AG10803 (cell line): ENCODE measurements at places on chromosomes 13 and 19.

GRCh38 chr19:39224910-39225309 is 19.9 kb downstream of the IFNL3 start:
- no peak for DNase-seq

GRCh38 chr19:19602713-19603324 is 15.7 kb downstream of the PBX4 start:
- no peak for DNase-seq

DNA sequence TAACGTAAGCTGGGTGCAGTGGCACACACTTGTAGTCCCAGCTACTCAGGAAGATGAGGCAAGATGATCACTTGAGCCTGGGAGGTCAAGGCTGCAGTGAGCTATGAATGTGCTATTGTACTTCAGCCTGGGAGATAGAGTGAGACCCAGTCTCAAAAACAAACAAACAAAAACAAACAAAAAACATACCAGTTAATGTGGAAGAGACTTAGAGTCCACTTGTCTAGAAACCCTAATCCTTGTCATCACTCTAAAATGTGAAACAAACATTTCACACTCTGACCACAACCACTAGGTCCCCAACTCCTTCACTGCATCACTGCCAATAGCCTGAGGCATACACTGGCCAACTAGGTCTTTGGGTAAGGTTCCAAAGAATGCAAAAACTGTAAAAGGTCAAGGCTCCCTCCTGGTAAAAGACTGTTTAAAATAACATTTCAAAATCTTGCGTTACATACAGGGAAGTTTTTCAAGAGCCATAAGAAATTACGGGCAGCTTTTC is 28.6 kb upstream of the CYP2B6 start:
- DNase-seq, result peak; percentile 16

DNA sequence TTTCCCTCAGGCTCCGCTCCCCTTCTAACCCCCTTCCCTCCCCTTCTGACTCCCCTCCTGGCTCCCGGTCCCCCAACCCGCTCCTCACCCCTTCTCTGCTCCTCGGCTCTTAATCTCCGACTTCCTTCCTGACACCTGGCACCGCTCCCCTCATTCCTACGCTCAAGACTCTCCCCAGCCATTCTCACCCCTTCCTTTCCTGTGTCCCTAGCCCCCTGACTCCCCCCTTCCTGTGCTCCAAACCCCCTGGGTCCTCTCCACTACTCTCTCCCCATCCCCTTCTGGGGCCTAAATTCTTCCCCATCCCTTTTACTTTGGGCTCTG is 658 bp downstream of the CLPP start:
- no peak for DNase-seq

DNA sequence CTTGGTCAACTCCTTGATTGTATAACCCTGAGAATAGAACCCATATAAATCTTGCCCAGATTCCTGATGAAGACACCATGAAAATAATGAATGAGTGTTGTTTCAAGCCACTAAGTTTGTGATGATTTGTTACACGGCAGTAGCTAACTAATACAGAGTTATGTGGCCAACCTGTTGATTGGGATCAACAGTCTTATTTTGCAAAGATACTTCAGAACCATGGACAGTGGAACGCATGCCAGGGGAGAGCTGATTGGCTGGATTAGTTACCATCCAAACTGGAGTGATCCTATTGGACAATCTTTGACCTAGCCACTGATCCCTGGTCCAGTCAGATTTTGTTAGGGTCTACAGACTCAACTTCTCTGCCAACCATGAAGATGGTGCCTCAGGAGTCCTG is 26.6 kb downstream of the CD70 start:
- no peak for DNase-seq

DNA sequence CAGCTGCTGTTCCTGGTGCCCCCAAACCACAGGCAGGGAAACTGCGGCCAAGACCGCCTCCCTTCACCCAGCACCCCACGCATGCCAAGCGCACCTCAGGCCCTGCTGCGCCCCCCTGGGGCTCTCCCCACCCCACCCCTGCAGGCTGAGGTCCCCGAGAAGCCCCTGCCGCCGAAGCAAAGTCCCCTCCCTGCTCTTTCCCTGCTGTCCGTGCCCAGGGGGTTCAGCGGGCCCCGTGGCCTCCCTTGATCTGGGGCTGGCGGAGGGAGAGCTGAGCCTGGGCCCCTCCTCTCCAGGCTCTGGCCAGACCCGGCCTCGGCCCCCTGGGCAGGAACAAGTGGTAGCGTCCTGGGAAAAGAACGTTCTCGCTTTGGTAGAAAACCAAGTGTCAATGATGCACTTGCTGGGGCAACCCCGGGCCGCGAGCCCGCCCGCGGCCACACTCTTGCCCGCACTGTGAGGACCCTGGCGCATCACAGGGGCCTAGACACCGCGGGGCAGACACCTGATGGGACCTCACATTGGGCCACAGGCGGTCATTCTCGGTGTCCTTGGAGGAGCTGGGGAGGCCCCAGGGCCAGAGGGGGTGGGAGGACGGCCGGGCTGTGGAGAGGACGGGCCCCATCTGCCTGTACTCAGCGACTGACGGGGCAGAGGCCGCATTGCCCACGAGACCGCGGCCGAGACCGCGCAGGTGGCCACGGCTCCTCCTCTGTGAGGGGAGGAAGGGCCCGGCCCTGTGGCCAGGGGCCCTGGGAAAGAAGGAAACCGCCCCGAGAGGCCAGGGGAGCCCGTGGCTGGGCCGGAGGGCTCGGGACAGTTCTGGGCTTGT is 29.0 kb downstream of the GPX4 start:
- DNase-seq, result no peak

GRCh38 chr19:29247471-29247870 is 34.5 kb upstream of the UQCRFS1 start:
- DNase-seq, result no peak

DNA sequence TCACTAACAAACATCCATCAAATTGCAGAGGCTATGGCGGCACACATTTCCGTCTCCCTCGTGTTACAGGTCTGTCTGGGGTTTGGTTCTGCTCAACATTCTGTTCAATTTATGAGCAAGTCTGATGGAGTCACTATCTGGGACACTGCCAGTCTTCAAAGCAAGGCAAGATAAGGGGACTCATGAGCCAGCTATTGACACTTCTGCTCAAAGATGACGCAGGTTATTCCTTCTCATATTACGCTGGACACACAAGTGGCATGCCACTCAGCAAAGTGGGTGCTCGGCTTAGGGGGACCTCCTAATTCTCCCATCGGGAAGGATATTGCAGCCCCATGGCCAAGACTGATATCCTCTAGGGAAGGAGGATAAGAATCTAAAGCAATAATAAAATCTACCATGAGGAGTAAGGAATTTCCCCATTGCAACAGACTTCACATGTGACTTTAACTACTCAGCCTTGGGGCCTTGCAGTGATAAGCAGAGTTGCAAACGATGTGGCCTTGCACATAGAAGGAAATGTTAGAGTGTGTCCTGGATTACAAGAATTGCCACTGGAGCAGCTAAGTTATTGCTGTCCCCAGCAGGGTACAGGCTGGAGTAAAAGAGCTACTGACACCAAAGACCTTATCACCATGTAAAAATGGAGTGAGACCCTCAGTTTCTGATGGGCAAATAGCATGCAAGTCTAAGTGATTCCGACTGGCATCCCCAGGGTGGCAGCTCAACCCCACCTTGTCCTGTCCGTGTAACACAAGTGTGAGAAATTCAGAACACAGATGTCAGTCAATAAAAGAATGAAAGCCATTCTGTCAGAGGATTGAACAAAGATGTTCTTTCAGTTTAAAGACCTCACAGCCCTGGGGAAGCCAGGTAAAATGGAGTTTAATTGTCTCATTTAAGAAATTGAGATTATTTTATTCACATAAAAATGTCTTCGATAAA is 306.1 kb downstream of the IRS2 start:
- DNase-seq, result peak; percentile 51

DNA sequence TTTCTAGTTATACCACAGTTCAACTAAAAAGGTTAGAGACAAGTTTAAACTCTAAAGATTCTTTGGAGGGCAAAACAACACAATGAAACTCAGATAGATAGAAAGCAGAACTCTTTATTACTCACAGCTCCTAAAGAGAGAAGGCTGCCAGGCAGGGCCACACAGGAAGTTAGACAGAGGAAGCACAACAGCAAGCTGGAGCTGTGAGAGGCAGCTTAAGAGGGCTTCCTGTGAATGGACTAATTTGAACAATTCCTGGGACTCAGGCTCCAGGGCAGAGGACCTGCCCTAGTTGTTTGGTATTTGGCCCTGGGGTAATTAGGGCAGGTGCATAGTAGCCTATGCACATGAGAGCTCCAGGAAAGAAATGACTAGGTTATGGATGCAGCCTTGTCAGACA is 803.6 kb downstream of the DIAPH3 start:
- no peak for DNase-seq

GRCh38 chr19:35929876-35930275 is 6.3 kb upstream of the LRFN3 start:
- no peak for DNase-seq

DNA sequence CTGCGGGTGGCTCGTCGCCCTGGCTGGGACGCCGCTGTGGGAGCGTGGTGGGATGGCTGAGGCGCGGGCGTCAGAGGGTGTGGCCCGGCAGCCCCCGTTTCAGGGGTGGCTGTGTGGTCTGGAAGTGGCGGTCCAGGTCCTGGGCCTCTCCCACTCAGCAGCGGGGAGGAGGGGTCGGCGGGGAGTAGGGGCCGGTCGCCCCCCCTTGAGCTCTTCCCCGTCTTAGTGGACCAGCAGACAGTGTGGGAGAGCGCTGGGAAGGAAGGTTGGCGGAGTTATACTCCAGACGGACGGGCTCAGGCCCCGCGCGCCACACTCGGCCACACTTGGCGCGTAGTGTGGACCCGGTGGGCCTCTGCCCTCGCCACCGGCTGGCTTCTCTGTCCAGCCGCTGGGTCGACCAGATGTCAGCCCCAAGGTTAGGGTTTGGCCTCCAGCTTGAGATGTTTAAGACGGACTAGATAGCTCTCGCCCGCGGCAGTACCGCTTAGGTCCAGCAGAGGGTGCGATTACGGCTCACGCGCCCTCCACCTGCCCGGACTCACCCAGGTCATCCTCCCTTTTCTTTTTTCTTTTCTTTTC is 21.7 kb upstream of the ZNF429 start:
- DNase-seq, result peak; percentile 10

DNA sequence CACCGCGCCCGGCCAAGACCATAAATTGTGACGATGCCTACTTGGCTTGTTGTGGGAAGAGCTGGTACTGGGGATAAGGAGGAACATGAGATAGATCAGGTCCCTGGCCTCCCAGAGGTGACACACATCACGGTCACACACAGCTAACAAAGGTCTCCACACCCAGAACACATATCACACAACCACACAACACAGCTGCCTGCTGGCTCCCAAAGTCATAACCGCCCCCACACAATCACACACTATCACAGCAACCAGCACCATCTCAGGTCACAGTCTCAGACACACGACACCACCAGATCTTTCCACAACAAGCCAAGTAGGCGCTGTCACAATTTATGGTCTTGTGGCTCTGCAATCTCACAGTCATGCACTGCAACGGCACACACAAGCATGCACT is 5.7 kb downstream of the COL5A3 start:
- DNase-seq, result peak; percentile 14

GRCh38 chr19:33804021-33804799 is 7.5 kb downstream of the KCTD15 start:
- peak; percentile 71 for DNase-seq

- DNase-seq, result no peak
Measured at GRCh38 chr13:51870616-51871015, 8.8 kb downstream of the CCDC70 start.

GRCh38 chr19:35011091-35011689 is 11.1 kb downstream of the GRAMD1A start:
- no peak for DNase-seq
